Progenitor cell of endocrine pancreas (in vitro differentiated cells): ENCODE measurements at places on chromosomes 12 and 14. TPM values are rescaled to one million over a fixed set of nuclear protein-coding genes. Genes with fewer than 3 reads are reported as not detected.

The HHIPL1 gene
- total RNA-seq, result 0.65 and 0.73 TPM in 2 replicates

The WNT1 gene
- not detected in 2 replicates for total RNA-seq

The PKP2 gene
- 102 and 103 TPM in 2 replicates for total RNA-seq

The AP4S1 gene
- total RNA-seq, result 12.0 and 12.9 TPM in 2 replicates

GRCh38 chr12:95395696-95396095 lies 78.3 kb upstream of the METAP2 start:
- H3K4me3 ChIP-seq, result no peak overlapping the region
- H3K27me3 ChIP-seq, result peaks cover 2% of the 10 kb centered on the region
- peaks cover 2% of the 10 kb centered on the region for H3K36me3 ChIP-seq
- no peak for DNase-seq

- H3K36me3 ChIP-seq, result no peaks in the 10 kb centered on the region
- peaks cover 6% of the 10 kb centered on the region for H3K4me1 ChIP-seq
- H3K4me3 ChIP-seq, result no peak overlapping the region
- no peak overlapping the region for H3K27ac ChIP-seq
- DNase-seq, result no peak
Measured at GRCh38 chr14:58709949-58710348, 72.2 kb downstream of the DACT1 start.

GRCh38 chr12:53588123-53588522 lies 38.1 kb downstream of the ATF7 start:
- H3K36me3 ChIP-seq, result peaks cover 11% of the 10 kb centered on the region
- no peak overlapping the region for H3K27ac ChIP-seq
- H3K27me3 ChIP-seq, result no peaks in the 10 kb centered on the region
- no peak overlapping the region for H3K4me3 ChIP-seq
- peaks cover 15% of the 10 kb centered on the region for H3K4me1 ChIP-seq
- no peak for DNase-seq

DNA sequence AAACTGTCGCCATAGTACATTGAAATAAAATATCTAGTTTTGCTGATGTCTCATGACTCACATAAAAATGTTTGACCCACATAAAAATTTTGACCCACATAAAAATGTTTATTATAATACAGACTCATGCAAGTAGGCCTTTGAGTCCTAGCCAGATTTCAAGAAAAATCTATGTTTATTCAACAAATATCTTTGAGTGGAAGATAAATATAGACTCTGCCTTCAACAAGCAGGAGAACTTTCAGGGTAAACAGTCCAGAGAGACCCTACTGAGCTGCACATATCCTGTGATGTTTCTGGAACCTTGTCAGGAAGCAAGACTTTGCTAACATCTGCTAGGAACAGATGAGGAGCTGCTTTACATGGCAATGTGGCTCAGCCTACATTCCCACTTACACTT lies 283.1 kb downstream of the MDGA2 start:
- no peak overlapping the region for H3K4me3 ChIP-seq
- peaks cover 6% of the 10 kb centered on the region for H3K27me3 ChIP-seq
- H3K27ac ChIP-seq, result no peak overlapping the region
- no peaks in the 10 kb centered on the region for H3K36me3 ChIP-seq

DNA sequence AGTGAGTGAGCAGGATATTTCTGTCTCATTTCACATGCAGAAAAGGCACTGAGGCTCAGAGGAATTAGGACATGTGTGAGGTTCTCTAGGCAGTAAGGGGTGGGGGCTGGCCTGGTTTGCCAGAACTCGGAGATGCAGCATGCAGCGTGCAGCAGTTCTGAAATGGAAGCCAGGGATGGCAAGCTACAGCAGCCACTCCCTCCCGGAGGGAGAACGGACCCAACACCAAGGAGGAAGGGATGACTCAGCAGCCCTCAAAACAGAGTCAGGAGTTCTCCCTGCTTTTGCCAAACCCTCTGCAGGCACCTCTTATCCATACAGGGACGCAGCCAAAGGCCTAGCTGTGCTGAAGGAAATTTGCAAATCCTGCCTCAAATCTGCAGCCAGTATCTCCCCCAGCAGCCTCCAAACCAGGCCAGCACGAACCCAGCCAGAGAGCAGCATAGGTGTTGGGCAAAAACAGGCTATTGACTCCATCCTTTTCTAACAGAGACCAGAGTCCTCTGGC lies 10.3 kb upstream of the SERPINA3 start:
- H3K27me3 ChIP-seq, result no peaks in the 10 kb centered on the region
- no peaks in the 10 kb centered on the region for H3K36me3 ChIP-seq
- H3K27ac ChIP-seq, result peak overlapping the region; percentile 73
- H3K4me3 ChIP-seq, result no peak overlapping the region
- DNase-seq, result no peak

- no peak overlapping the region for H3K27ac ChIP-seq
- no peak for DNase-seq
- H3K4me1 ChIP-seq, result peaks cover 9% of the 10 kb centered on the region
- H3K4me3 ChIP-seq, result peak overlapping the region; percentile 78
- no peaks in the 10 kb centered on the region for H3K27me3 ChIP-seq
Measured at GRCh38 chr14:94025720-94026119, 420 bp upstream of the OTUB2 start.

GRCh38 chr12:99138393-99138792 lies 493.3 kb downstream of the APAF1 start:
- no peak overlapping the region for H3K27ac ChIP-seq
- H3K36me3 ChIP-seq, result no peaks in the 10 kb centered on the region
- peaks cover 1% of the 10 kb centered on the region for H3K4me1 ChIP-seq
- no peaks in the 10 kb centered on the region for H3K27me3 ChIP-seq

GRCh38 chr12:79409562-79409961 lies 281.2 kb downstream of the PAWR start:
- peaks cover 18% of the 10 kb centered on the region for H3K4me1 ChIP-seq
- DNase-seq, result no peak
- no peaks in the 10 kb centered on the region for H3K27me3 ChIP-seq
- peak overlapping the region; percentile 51 for H3K27ac ChIP-seq
- H3K4me3 ChIP-seq, result no peak overlapping the region

GRCh38 chr12:76701690-76702089 lies 62.2 kb upstream of the ZDHHC17 start:
- no peaks in the 10 kb centered on the region for H3K36me3 ChIP-seq
- no peak overlapping the region for H3K27ac ChIP-seq
- no peak overlapping the region for H3K4me3 ChIP-seq
- peaks cover 3% of the 10 kb centered on the region for H3K4me1 ChIP-seq
- no peak for DNase-seq
- no peaks in the 10 kb centered on the region for H3K27me3 ChIP-seq
